ENCODE measurements at places on chromosomes 7 and 10.

GRCh38 chr7:17745610-17746009 lies 194.7 kb downstream of the SNX13 start:
- DNase-seq = no peak

DNA sequence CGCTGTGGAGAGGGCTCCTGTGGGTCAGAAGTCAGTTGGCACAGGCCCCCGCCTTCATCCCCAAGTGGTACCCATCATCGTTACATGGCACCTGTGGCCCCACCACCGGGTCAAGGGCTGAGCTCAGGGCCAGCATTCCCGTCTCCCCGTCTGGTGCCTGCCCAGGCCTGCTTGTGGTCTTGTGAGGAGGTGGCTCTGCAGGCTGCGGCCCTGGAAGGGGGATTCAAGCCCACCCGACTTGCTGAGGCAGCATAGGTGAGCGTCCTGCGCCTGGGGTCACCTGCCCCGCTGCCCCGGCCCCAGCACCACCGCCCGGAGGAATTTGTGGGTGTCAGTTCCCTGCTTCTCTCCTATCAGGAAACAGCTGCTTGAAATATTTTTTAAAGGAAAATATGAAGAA lies 53.0 kb upstream of the EN2 start:
- no peak for DNase-seq

DNA sequence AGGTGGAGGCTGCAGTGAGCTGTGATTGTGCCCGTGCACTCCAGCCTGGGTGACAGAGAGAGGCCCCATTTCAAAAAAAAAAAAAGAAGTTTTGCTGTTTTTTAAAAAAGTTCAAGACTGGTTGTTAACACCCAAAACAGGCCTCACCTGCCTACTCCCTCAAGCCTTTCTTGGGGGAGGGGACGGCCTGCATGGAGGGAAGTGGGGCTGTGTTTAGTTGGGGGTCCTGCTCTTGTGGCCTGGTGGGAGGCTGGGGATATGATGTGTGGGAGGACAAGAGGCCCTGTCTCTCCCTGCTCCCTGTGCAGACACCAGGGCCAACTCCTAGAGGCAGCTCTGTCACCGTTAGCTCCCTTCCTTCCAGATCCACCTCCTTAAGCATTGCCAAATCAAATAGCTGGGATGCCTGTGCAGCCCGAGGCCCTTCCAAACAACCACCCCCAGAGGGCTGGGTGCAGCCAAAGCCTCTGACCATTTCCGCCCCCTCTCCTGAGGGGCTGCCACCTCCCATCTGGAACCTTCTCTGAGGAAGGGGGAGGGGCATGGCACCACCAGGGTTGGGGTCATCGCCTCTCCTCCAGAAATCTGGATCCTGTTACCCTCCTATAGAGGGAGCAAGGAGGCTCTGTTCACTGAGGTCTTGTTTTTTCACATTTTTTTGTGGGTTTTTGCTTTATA lies 32.9 kb upstream of the ANKRD2 start:
- no peak for DNase-seq

GRCh38 chr7:29929018-29929807 lies 60.4 kb downstream of the SCRN1 start:
- DNase-seq = no peak

DNA sequence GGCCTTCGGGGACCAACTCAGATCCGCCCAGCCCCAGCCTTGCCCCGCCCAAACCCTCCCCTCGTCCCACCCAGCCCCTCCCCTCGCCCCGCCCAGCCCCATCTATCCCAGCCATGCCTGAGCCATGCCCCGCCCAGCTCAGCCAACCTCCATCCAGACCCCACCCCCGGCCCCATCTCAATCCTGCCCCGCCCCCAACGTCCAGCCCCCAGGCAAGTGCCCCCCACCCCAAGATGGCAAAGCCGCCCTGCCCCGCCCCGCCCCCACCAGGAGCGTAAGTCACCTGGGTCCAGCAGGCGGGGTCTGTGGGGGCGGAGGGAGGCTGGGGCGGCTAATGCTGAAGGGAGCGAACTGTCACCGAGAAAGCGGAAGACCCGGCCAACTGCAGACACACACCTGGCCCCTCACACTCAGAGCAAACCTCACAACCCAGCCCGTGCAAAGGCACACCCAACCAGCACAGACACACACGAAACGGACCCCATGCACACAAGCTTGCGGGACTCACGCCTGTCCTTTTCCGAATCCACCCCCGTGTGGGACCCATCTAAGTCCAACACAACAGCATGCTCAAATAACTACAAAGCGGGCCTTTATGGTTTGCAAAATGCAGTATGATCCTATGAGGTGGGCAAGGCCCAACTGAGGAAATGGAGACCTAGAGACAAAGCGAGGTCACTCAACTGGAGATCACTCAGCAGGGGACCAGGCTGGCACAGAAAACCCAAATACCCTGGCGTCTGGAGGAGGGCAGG lies 11.5 kb upstream of the OGA start:
- no peak for DNase-seq

GRCh38 chr7:149459540-149460452 lies 1.1 kb downstream of the ZNF777 start:
- DNase-seq = no peak

GRCh38 chr7:40824461-40824860 lies 689.7 kb downstream of the SUGCT start:
- no peak for DNase-seq

DNA sequence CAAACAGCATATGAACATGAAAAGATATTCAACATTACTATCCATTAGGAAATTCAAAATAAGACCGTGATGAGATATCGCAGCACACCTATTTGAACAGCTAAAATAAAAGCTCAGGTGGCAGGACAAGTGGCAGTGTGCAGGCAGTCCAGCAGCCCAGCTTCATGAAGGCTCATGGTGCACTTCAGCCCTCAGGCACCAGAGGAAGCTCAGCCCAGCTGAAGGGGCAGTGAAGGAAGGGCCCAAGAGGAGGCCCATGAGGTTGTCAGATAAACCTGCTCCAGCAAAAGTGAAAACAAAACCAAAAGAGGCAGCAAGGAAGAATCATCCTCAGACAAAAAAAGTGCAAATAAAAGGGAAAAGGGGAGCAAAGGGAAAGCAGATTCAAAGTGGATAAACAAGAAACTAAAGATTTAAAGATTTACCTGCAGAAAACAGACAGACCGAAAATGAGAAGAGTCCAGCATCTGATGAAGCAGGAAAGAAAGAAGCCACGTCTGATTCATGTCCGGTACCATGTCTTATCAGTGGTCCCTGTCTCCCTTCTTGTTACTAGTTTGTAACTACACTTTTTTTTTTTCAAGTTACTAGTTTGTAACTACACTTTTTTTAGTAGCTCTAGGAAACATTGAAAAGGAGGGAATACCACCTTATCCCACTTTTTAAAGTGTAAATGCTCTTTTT lies 15.0 kb upstream of the FAM24B start:
- DNase-seq = no peak

- DNase-seq = no peak
Measured at GRCh38 chr7:21107101-21107500, 320.4 kb upstream of the SP8 start.
